ENCODE measurements at places on chromosomes 12 and 14.

- no peak for DNase-seq
Measured at GRCh38 chr14:34220921-34221320, 241.1 kb downstream of the SPTSSA start.

- DNase-seq = no peak
Measured at GRCh38 chr12:67193704-67194103, 75.5 kb upstream of the CAND1 start.

DNA sequence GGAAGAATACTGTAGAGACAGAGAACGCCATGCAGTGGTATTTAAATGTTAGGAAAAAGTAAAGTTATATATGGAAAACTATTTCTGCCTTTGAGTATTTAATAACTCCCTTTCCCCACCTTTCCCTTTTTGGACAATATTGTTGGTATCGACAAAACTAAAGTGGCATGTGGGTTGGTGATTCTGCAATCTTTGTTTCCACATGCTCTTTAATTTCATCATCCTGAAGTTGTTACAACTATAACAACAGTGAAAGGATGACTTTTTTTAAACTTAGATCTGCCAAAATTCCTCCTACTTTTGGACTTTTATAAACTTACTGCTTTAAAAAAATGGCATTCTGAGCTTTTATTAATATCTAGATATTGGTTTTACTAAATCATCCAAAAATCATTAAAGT lies 25.3 kb downstream of the TTC8 start:
- no peak for DNase-seq

GRCh38 chr14:59831121-59831730 lies 39.4 kb downstream of the RTN1 start:
- no peak for DNase-seq

- DNase-seq = no peak
Measured at GRCh38 chr14:25461780-25462179, 411.8 kb upstream of the STXBP6 start.

GRCh38 chr14:74018174-74018585 lies 908 bp downstream of the ENTPD5 start:
- peak; percentile 32 for DNase-seq

- DNase-seq = peak; percentile 21
Measured at GRCh38 chr14:96863327-96863985, 66.3 kb downstream of the VRK1 start.

DNA sequence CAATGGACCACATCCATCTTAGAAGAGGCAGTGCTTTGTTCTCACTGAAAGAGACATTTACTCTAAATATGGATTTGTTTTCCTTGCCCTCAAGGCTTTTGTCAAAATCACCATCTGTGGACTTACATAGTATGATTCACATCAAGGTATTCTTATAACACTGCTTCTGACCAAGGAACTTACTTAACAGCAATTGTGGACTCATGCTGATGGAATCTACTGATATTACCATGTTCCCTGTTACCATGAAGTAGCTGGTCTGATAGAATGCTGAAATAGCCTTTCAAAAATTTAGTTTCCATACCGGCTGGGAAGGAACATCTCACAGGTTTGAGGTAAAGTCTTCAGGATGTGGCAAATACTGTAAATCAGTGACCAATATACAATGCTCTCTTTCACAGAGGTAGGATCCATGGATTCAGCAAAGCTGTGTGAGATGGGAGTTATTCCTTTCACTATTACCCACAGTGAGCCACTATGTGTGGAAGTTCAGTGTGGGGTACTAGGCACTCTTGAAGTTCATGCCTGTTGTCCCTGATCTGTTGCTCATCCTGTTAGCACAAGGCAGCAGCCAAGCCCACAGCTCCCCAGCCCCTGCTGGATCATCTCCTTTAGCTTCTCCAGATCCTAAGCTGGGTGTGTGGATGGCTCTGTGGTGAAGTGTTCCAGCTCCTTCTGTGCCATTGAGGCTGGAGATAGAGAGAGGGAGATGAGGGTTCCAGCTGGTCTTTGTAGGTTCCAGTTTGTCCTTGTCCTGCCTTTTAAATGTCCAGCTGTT lies 126.4 kb downstream of the ATP23 start:
- DNase-seq = no peak

Data from DMS79 (cell line).